ENCODE measurements at places on chromosomes 2 and 18. TPM values are rescaled to one million over a fixed set of nuclear protein-coding genes. Genes with fewer than 3 reads are reported as not detected.

Gene SIGLEC15
- polyA plus RNA-seq = 0.06 TPM

Gene ANKRD30BL
- polyA plus RNA-seq = not detected

Gene GALR1
- not detected for polyA plus RNA-seq

Gene ERICH2
- not detected for polyA plus RNA-seq

Gene ATP6V1B1
- polyA plus RNA-seq = 1.3 TPM

Gene GKN1
- polyA plus RNA-seq = not detected

Gene CFC1
- not detected for polyA plus RNA-seq

Gene SFTPB
- polyA plus RNA-seq = not detected

Gene CNDP1
- not detected for polyA plus RNA-seq

Gene STK25
- 232 TPM for polyA plus RNA-seq

Gene IRS1
- 13.0 TPM for polyA plus RNA-seq

Gene PDE1A
- 1.0 TPM for polyA plus RNA-seq

Gene HOXD3
- polyA plus RNA-seq = 0.07 TPM

Gene SIX3
- polyA plus RNA-seq = not detected

DNA sequence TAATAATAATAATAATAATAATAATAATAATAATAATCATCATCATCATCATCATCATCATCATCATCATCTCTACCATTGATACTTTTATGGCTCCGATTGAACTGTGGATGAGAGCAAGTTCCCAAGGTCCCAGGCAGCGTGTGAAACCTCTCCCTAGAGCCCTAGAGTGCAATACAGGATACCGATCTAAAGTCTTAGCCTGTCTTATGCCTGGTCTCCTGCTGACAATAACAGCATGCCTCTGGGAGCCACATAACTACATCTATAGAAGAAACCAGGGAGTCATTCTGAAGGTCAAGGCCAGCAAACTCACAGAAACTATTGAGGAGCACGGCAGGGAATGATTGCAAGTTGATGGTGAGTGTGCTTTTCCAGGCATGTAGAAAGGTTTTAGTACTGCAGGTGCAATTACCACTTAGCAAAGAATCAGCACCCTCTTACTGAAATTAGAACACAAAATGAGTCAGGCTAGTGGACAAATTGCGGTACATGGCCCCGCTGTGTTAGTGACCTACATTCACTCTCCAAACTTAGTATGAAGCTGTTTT is 457.2 kb upstream of the CDH20 start:
- no peak for DNase-seq

DNA sequence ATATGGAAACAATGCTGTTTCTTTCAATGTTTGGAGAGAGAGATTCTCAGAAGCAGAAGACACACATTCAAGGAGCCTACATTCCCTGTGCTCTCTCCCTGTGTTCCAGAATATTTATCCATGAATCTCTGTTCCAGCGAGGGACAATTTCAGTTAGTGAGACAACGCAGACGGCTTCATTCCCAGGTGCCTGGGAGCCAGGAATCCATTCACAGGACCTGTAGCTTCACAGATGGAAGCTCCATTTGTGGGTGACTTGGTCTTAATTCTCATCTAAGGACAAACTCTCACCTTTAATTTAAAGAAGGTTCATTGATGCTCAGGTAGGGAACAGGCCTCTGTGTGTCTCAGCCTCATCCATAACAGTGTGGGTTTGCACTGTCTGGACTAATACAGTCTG is 1156.6 kb downstream of the RPIA start:
- no peak for DNase-seq

DNA sequence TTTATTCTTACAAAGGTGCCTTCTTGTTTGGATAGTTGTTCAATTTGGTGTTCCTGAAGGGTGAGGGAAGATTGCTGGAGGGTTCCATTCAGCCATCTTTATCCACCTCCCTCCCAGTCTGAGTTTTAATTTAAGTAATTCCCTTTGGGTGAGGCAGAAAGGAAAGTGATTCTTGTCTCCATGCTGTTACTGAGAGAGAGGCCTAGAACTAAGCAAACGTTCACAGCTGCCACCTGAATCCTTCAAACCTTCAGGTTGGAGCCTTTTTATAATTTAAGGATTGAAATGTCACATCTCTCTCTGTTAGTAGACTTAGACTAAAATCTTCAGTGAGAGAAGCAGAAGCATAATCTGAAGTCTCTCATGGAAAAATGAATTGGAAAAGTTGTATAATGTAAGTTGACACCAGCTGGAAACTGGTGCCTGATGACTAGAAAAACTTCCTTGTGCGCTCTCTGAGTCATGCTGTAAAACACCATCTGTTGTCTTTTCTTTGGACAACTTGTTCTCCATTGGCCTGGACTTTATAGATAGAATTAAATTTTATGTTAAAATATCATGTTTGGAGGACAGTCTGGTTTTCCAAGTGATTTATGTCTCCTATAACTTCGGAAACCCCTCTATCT is 14.6 kb downstream of the STRADB start:
- DNase-seq = peak; percentile 59

DNA sequence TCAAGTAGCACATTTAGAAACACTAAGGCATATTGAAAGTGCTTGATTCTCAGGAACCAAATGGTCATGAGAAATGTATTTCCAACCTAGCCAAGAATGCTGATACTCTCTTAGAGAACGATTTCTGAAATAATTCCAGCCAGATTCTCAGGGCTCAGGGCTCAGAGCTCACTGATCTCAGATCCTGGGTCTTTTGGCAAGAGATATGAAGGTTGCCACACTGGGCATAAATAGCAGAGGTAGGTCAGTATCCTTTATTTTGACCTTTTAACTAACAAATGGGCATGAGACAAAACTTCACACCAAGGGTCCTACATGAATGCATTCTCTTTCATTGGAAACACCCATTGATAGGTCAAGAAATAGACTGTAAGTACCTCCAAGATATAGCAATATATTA is 364.1 kb downstream of the ALK start:
- no peak for DNase-seq

GRCh38 chr18:45745817-45746461 is 22.0 kb downstream of the SLC14A1 start:
- DNase-seq = no peak

DNA sequence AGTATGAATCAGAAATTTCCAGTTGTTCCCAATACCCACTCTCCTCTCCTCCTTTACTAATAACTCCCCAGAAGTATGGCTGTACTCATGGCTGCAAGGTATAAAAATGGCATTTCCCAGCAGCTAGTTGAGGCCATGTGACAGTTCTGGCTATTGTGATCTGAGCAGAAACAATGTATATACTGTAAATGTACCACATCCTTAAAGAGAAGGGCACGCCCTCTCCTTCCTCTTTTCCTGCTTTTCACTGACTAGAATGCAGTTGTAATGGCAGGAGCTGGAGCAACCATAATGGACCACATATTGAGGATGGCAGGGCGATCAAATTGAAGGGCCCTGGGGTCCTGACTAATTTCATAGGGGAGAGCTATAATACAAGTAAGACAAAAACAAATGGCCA is 211.2 kb downstream of the TNS1 start:
- no peak for DNase-seq

DNA sequence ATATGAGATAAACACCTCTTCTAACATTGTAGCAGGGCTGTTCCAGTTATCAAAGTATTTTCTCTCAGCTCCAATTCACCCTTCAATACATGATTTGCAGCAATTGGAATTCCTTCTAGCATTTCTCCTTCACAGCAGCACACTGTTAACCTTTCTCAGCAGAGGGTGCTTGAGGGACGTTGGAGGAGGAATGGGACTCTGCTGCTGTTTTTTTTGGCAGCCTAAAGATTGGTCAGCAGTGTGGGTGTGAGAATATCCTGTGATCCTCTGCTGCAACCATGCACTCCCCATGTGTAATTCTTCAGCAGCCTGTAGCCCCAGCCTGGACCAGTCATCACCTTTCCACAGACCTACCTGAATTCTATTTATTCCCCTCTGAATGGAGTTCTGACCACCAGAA is 1708.9 kb upstream of the CELF4 start:
- no peak for DNase-seq

DNA sequence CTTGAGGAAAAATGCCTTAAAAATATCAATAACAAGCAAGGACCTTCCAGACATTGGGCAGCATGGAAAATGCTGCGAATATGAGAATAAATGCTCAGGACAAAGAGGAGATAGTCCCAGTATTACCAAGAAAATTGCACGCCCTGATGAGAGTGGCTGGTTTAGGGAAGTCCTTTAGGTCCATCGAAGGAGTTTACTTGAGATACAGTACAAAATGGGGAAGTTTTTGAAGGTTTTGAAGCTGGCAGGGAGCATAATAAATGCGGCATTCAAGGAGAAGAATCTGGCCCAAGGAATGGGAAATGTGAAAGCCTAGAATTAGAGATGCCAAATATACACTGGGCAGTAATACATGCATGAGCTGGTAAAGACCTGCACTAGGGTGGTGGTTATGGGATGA is 90.2 kb upstream of the SPATS2L start:
- DNase-seq = no peak

DNA sequence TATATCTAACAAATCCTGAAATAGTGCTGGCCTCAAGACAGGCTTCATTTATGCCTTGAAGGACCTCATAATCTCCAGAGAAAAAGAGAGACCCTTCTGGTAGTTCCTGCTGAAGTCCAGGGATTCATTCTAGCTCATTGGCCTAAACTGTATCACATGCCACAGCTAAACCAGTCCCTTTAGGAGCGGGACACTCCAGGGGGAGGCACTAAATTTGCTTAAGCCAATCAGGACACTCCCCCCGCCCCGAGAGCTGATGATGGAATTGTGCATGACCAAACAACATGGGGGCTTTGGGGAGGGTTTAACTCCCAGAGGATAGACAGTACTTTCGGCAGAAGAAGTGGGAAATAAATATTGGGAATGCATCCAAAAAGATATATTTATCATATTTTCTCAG is 36.4 kb upstream of the CXCR4 start:
- DNase-seq = no peak

- peak; percentile 62 for DNase-seq
Measured at GRCh38 chr2:227447606-227448005, 24.4 kb upstream of the AGFG1 start.

GRCh38 chr2:15731213-15731888 is 139.7 kb downstream of the DDX1 start:
- no peak for DNase-seq

DNA sequence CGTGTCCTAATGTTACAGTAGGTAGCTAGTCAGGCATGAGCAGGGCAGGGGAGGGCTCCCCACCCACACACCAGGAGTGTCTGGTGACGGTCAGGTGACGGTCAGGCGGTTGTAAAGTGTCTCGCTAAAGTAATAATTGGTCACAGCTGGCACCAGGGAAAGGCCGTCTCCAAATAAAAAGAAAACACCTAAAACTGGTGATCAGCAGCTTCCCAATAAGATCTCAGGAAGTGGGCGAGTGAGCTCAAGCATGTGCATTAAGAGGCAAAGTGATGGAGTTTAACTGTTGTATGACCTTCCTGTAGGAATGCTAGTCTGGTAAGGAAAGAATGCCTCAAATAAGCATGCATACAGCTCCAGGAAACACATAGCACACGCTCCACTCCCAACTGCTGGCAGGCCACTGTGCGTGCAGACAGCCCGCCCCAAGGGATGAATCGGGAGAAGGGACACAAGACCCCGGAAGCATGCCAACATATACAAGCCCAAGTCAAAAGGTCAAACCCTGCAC is 177.1 kb downstream of the RNF144A start:
- DNase-seq = no peak

DNA sequence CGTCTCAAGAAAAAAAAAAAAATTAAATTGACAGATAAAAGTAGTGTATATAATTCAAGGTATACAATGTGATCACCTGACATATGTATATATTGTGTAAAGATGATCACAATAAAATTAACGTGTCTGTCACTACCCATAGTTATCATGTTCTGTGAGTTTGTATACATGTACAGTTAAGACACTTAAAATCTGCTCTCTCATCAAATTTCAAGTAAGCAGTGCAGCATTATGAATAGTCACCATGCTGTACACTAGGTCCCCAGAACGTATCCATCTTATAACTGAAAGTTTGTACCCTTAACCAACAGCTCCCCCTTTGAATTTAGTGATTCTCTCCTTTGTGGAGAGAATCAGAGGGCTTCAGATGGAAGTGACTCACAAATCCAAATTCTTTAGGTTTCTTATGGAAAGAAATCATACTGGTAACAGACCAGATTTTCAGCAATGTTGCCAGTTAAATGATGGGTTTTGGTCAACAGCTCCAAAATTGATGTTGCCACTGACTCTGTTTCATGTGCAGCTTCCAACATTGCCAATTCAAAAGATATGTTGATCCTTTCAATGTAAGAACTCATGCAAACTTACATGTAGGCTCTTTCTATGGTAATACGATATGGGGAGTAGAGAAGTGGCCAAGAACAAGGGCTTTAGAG is 281.5 kb downstream of the AFF3 start:
- no peak for DNase-seq

DNA sequence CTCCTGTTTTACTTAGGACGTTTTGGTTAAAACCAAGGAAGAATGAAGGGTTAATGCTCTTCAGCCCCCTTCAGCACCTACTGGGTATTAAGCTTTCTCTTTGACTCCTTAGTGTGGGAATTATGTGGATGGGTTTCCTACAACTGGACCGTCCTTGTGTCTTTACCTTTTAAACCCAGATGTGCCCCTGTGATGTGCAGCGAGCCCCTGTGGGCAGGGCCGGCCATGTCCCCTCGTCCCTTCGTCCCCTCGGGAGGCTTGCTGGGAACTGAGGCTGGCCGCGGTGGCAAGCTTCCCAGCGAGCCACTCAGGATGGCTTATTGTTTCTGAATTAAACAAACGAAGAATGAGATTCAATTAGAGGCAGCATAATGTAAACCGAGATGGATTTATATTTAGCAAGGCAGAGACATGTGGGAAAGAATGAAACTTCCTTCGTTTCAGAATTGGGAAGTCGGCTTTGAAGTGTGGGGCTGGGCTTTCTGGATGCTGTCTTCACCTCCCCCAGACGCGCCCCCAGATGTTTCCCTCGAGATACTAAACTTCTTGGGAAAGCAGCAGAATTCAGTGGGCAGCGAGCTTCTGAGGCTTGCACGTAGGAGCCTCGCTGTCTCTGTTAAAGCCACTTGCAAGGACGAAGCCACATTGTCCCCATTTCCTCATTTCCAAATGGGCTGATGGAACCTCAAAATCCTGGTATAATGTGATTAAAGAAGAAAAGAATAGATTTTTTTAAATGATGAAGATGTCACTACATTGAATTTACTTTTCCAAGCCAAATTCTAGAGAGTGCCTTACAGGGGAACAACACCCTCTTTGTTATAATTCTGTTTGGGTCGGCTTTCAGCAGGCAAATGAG is 146.0 kb downstream of the VAPA start:
- no peak for DNase-seq

GRCh38 chr2:187158452-187158851 is 289.6 kb downstream of the CALCRL start:
- DNase-seq = no peak

DNA sequence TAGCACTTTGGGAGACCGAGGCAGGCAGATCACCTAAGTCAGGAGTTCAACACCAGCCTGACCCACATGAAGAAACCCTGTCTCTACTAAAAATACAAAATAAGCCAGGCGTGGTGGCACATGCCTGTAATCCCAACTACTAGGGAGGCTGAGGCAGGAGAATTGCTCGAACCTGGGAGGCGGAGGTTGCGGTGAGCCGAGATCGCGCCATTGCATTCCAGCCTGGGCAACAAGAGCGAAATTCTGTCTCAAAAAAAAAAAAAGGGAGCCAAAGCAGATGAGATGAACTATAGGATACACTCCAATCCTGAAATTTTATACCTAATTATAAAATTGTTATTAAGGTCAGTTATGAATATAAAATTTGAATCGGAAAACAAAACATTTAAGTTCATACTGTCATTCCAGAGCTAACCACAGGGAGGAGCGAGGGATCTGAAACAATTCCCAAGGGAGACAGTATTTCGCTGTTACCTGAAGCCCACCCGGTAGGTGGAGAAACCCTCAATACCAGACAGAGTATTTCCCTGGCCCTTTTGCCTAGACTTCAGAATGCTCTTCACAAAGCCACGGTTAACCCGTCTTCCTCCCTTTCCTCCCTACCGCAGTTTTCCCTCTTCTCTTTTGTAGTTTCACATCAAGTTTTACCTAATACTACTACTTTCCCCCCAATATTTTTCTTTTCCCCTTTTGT is 1.4 kb downstream of the PPM1G start:
- no peak for DNase-seq
